CD4-positive, alpha-beta T cell treated with Interleukin-2 at 100 ng/mL for 4 hours (primary cell): ENCODE measurements at places on chromosomes 3 and 15.

DNA sequence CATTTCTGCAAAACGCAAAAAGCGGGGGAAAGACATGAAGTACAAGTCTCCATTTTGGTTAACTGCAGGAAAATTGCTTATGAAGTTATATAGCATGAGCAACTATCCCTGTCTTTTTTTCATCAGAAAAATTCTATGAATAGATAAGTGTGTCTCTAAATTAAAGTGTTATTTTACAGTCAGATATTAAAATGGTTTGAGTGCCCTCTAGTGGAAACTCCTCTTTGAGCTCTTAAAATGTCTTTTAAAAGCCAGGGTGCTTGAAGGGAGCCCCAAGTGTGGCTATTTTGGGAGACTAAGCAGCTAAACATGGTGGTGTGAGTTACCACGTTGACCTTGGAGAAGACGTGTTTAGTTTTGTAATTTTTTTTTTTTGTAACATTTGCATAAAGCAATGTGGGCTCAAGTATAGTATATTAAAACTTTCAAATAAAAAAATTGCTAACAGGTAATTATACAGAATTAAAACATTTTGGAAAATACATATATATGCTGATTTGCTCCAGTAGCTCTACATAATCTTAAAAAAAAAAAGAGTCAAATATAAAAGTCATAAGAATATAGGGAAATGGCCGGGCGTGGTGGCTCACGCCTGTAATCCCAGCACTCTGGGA lies 77.2 kb downstream of the PPP2R3A start:
- peak; percentile 12 for DNase-seq

DNA sequence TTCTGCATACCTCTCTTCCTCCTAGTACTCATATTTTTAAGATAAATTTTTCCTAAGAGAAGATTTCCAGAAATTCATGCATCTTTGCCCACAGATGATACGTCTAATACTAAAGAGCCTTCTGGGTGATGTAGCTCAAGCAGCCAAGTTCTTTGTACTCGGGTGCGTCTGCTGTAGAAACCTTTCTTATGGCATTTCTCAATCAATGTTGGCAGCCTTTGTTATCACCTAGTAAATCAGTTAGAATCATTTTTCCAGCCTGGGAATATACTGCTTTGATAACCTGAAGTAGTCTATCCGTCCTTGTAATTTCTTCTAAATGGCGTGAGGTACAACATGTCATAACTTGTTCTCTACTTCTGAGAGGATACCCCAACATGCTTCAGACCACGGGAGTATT lies 104.5 kb downstream of the GOLIM4 start:
- no peak for DNase-seq

DNA sequence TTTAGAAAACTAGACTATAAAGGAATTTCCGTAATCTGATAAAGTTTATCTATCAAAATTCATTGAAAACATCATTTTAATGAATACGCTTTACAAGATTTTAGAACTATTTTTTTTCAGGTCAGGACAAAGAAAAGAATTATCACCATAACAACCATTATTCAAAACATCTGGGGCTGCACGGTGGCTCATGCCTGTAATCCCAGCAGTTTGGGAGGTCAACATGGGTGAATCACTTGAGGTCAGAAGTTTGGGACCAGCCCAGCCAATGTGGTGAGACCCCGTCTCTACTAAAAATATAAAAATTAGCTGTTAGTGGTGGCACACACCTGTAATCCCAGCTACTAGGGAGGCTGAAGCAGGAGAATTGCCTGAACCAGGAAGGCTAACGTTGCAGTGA lies 260.4 kb downstream of the WNT5A start:
- no peak for DNase-seq

DNA sequence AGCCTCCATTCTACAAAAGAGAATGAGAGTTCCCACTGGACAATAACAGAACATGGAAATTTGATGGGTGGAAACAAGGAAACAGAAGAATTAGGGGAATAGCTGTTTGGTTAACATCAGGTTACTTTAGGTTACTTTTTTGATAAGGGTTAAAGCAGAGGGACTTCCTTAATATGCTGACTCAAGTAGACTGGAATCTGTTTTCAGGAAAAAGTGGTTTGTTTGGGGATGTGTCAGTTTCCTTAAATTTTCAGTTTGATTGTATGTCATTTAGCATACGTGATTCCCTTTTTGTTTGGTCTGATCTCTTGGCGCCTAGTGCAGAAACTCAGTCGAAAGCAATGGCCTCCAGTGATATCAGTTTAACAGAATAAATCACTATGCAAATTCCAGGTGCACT lies 411.8 kb upstream of the GRM7 start:
- DNase-seq = no peak

DNA sequence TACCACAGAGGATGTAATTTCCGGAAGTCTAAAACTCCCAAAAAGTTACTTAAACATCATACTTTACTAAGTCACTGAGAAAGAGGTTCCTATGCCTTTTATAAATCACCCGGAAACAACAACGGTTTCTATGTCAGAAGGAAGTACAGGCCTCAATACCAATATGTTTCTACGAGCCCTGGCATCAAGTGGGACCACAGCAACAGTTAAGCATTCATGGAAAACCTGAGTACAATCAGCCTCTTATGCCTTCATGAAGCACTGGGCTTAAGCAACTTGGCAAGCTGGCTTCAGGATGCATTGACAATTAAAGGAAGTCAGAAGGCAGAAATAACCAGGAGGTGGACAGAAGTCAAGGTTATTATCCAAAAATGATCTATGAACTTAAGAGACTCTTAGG lies 19.1 kb upstream of the B3GNT5 start:
- DNase-seq = no peak

- DNase-seq = peak; percentile 48
Observed at GRCh38 chr3:152071924-152072323, 196.8 kb upstream of the MBNL1 start.

DNA sequence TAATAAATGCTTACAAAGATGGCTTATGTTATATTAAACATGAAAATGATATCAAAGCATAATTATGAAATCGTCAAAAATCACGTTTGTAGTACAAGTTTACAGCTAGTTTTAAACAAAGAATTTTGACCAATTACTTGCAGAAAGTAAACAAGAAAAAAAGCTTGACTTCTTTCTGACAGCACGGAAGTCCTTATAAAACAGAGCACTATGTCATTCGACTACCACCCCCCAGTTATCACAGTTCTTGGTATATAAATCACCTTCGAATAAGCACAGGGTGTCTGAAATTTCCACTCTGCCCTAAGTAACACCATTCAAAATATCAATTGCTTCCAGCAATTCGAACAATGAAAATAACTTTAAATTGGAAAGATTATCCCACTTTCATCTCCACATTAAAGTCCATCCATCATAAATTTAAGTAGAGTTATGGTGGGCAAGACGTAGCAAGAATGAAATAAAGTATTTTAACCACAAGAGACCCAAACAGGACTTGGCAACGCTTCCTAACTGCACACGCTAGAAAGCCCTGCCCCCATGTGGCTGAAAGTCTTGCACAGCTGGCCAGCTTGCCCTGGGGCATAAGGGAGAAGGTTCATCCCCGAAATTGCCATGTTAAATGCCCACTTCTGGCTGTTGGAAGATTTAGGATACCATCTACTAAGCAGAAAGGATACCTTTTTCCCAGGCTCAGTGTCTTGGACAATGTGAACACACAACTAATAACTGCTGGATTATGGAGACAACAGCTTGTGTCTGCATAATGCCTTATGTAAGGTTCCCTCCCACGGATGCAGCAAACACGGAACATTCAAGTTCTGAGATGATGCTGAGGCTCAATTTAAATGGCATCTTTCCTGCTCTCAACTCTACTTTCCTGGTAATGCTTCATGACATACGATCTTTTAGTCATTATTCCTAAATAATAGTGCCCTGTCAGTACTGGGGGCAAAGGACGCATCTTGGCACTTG lies 116.4 kb upstream of the TJP1 start:
- DNase-seq = no peak

DNA sequence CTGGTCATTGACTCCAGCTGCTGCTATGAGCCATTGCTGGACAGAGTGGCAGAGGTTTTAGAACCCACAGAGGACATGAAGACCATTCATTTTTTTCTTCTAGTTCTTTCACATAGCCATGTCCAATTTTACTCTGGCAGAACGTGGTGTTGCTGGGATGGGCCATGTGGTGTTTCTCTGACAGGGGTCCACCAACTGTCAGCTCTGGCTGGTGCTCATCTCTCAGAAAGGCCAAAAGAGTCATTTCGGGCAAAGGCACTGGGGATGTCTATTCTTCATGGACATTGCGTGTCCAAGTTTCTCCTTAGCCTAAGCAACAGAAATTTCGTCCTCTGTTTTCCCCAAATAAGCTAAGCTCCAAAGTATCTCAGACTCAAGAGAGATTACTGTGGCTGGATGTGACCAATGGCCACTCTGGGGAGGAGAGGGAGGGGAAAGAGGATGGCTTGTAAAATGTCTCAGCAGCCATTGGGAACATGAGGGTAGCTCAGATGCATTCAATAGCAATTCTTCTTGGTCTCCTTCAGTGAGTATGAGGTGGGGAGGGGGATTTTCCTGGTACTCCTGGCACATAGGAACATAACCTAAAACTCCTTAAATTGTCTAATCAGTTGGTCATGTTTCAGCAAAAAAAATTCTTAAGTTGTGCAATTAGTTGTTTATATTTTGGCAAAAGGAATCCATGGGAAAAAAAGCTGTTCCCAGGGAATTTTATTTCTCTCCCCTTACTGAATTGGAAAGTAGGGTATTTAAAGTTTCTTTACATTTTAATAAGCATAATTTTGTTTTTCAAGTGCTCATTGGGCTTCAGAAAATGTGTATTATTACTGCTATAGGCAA lies 131.6 kb upstream of the MITF start:
- no peak for DNase-seq

- DNase-seq = no peak
Observed at GRCh38 chr3:112751061-112751460, 95.6 kb downstream of the CD200R1L start.

DNA sequence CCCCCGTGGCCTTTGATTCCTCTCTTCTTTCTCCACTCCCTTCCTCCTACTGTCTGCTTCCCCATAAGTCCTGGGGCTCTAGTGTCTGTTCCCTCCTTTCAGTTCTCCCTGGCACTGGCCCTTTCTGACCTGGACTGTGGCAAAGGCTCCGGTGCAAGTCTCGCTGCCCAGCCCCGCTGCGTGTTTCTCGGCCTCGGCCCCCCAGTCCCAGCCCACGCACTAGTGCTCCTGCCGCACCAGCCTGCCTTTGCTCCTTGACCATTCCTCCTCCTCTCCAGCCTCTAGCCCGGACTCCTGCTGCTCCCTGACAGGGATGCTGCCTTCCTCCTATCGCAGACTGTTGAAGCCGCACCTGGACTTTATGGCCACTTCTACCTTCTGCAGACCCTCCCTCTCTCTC lies 2.1 kb downstream of the TM6SF1 start:
- no peak for DNase-seq

DNA sequence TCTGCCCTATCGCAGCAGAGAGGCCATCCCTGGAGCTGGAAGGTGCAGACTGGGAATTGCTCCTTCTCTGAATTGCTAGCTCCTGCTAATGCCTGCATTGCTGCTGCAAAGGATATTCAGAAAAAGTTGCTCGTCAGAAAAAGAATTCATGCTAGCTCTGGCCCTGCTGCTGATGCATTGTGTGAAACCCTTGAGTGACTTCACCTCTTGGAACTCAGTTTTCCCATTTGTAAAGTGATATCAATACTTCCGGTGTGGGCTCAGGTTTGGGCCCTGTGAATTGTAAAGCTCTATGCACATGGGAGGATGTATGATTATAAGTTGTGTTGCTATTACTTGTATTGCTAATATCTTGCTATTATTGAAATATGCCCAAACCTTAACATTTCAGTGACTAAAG lies 11.4 kb downstream of the SQOR start:
- no peak for DNase-seq

DNA sequence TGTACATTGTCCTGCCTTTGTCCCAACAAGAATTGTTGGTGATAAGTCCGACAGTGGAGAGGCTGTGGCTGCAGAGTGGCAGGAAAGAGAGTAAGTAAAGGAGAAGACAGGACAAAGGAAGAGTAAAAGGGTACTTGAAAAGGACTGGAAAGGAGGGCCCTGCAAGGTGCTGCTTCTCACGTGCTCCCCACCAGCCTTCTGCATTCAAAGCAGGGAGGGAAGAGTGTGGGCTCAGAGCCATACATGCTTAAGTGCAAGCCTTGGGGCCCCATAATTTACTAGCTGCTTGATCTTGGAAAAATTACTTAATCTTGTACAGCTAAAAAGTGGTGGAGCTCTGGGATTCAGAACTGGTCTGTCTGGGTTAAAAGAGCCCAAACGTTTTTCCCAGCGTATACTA lies 29.9 kb downstream of the MME start:
- DNase-seq = no peak

DNA sequence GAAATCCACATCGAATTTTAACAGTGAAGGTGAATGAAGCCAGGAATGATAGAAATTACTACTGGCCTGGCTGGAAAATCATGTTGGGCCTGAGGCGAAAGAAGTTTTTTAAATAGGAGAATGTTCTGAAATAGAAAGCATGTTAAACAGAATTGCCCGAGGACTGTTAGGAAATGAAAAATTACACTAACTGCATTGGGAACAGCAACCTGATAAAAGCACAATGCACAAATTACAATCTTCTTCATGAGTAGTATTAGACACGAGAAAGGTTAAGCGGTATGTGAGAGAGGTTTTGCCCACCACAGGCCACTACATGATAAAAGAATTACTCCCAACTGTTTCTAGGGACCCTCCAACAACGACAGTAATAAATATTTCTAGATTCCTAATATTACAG lies 18.9 kb downstream of the GBE1 start:
- no peak for DNase-seq

GRCh38 chr3:195701042-195701915 lies 19.5 kb upstream of the MUC20 start:
- no peak for DNase-seq

GRCh38 chr3:183534249-183534648 lies 21.3 kb downstream of the KLHL6 start:
- no peak for DNase-seq

DNA sequence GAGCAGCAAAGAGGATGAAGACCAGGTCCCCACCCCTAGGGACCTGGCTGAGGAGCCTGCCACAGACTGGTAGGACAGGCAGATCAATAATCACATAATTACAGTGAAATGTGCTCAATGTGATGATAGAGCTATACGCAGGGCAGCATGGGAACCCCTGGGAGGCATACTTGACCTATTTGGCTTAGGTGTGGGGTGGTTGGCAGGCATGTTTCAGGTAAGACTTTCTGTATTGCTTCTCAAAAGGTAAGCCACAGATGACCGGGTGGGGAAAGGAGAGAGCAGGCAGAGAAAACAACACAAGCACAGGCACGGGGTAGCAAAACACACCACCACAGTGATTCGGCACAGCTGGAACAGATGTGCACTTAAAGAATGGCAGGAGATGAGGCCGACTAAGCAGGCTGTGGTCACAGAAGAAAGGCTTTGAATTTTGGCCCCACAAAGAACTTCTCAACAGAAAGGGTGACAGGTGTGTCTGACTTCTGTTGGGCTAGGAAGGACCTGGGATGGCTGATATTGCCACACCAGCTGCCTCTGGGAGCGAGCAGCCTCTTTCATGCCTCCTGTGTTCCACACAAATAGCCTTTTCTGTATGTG lies 64.1 kb downstream of the ABCC5 start:
- no peak for DNase-seq

- DNase-seq = no peak
Observed at GRCh38 chr3:74122281-74122680, 492.2 kb downstream of the CNTN3 start.
